RKO (cell line): ENCODE measurements at places on chromosomes 11 and 22.

- DNase-seq = no peak
Measured at GRCh38 chr22:21766691-21767462, 31.3 kb upstream of the YPEL1 start.

GRCh38 chr11:35126000-35126878 lies 12.7 kb upstream of the CD44 start:
- no peak for DNase-seq

DNA sequence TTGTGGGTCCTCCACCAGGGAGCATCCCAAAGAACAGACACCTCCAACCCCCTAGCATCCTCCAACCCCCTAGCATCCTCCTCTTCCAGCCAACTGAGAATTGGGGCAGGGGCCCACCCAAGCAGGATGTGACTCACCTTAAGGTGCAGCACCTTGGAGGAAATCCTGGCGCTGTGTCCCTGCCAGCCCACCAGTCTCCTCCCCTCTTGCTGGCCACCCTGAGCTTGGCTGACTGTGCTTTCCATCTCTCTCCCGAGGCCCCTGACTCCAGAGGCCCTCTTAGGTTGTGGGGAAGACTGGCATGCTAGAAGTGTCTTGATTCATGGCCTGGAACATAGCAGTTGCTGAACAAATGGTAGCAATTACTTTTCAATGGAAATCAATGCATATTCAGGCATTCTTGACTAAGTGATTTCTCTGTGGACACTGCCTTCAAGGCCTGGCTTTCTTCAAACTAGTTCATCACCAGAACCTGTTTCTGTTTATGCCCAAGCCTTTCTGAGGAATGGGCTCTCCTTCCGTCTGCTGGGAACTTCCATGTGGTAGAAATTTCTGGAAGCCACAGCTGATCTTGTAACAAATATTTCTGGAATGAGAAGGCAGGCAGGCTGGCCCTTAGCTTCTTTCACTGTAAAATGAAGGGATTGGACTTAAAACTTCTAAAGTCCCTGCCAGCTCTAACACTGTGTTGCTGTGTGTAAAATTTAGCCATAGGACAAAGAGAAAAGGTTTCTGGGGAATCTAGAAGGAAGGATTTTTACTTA lies 60.5 kb downstream of the CEP164 start:
- no peak for DNase-seq

DNA sequence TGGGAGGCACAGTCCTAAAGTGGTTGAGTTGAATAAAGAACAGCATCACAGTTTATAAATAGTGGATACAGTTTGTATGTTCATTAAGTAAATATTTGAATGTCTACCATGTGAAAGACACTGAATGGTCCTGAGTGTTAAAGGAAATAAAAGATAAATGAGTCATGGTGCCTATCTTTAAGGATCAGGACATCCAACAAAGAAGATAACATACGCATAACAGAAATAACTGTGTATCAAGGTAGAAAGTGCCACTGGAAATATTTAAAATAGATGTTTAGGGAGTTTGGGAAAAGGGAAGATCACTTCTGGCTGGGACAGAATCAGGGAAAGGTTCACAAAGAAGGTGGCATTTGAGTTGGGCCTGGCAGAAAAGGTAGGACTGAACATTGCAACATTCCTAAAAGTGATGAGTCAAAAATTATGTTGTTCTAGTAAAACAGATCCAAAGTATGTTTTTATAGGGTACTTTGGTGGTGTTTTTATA lies 41.5 kb downstream of the CSTPP1 start:
- no peak for DNase-seq

- no peak for DNase-seq
Measured at GRCh38 chr11:79047321-79047720, 393.5 kb downstream of the TENM4 start.

DNA sequence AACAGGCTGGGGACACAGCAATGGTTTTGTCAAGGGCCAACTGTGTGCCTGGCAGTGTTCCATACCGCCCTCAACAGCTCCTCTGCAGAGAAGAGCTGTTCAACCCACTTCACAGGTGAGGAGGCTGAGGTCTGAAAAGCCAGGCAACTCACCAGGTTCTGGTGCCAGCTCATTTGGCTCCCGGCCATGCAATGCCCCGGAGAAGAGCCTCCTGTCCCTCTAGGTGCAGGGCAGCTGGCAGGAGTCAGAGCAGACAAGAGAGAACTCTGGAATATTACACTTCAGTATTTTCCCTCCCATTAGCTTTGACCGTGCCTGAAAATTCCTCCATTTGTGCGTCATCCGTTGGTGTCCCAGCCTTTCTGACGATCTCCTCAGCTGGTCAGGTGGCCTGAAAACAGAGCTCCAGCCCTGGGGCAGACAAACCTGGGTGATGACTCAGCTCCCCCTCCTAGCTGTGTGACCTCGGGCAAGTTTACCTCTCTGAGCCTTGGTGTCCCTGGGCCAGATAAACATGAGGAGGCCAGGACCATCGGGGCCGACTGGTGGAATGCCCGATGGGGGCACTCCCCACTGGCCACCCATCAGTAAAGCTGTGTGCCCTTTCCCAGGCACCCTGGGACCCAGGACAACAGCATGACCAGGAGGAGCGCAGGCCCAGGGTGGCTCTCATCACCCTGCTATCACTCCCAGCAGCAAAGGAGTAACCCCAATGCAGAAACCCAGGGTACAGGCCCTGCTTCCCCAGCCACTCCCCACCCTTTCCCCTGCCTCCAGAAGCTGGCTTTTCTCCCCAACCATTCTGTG lies 9.6 kb upstream of the C1QTNF6 start:
- DNase-seq = no peak

DNA sequence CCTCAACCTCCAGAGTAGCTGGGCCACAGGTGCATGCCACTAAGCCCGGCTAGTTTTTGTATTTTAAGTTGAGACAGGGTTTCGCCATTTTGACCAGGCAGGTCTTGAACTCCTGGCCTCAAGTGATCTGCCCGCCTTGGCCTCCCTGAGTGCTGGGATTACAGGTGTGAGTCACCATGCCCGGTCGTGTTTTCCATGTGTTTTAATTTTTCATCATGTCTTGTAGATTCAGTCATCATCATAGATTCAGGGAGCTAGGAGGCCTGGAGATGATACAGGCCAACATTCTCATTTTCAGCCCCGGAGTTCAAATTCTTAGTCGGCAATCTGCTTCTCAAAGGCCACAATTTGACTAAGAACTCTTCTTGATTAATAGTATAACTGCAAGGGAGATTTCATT lies 73.5 kb upstream of the GRAMD1B start:
- DNase-seq = no peak

DNA sequence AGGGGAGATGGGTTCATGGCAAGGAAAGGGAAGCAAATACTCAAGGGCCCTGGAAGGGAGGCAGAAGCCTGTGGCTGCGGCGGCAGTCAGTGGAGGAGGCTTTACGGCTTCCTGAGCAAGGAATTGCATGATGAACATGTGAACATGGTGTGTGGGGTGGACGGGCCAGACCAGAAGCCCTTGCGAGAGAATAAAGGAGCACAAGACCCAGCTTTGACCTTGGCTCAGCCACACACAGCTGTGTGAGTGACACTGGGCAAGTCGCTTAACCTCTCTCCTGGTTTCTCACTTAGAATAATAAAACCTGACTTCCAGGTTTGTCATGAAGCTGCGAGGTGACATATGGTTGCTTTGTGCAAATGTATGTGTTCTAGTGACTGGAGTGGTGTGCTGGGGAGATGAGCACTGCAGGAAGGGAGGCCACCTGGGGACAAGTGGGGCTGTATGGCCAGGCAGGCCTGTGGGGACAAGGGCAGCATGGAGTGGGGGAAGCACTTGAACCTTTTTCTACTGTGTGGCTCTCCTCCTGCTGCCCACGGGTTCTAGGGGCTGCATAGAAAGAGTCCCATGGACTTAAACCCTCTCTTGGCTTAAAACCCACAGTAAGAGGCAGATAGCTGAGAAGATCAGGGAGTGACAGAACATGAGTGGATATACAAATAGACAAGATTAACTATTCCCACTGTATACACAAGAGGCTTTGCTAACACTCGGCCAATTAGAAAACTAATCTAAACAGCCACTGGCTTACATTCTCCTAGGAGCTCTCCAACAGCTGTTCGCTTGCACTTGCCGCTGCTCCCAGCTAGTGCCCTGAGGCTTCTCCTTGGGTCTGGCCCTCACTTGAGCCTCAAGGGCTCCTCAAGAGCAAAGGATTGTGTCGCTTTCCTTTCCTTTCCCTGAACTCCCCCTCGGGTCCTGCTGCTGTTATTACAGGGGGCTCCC lies 67.3 kb upstream of the CDON start:
- DNase-seq = no peak

- no peak for DNase-seq
Measured at GRCh38 chr22:37196539-37197450, 8.7 kb upstream of the C1QTNF6 start.

- DNase-seq = peak; percentile 57
Measured at GRCh38 chr11:57513911-57514537, 1.5 kb downstream of the SLC43A1 start.

- DNase-seq = no peak
Measured at GRCh38 chr11:109756951-109757350, 335.0 kb downstream of the C11orf87 start.

DNA sequence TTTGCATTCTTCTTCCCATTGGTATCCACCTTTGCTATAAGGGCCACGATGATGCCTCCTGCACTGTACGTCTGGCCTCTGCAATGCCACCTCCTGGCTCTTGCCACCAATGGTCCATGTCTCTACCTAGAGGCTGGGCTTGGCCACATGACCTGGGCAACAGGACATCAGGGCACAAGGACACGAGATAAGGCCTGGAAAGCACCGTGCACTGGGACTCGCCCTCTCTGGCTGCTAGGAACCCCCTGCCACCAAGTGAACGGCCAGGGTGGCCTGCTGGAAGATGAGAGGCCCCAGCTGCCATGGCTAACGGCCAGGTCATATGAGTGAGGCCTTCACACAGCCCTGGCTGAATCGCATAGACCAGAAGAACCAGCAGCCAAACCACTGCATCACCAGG lies 87.4 kb downstream of the TRMU start:
- no peak for DNase-seq

DNA sequence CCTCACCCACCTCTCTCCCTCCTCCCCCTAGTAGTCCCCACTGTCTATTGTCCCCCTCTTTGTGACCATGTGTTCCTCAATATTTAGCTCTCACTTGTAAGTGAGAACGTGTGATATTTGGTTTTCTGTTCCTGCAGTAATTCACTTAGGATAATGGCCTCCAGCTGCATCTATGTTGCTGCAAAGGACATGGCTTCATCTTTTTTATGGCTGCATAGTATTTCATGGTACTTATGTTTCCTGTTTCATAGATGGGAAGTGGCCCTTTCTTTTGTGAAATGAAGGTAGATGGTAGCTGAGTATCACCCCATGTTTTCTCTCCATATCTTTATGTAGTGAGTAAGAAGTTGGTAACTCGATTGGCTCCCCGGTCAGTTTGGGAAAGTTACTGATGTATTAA lies 66.6 kb upstream of the CREB3L1 start:
- DNase-seq = no peak

- DNase-seq = no peak
Measured at GRCh38 chr11:59076876-59077571, 9.1 kb upstream of the GLYATL1B start.

DNA sequence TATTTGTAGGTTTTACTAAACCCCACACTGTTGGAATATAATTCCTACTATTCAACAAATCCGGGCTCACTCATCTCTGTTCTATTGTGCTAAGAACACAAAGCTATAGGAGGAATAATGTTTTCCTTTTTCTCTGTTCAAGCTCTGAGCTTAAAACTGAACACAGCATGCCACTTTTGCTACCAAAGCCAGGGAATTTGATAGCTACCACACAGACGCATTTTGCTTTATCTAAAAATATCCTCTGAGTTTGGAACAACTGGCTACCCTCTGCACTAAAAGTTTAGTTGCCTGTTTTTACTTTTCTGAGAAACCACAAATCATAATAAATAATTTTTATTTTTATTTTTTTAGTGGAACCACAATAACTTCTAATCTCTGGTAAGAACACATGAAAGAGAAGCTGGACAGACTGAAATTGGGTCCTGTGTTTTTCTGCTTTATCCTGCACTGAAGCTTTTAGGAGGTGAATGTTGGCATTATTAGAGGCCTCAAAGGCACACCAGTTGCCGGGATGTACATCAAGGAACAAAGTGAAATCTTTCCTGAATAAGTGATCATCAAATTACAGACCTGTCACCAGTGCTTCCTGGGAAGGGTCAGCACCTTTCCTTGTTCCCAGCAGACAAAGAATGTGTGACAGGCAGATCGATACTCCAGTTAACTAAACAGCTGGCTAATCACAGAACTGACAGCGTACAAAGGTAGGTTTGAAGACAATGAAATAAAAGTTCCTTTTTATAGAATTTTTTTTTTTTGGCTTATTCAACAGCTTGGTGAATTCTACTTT lies 523.2 kb upstream of the TENM4 start:
- no peak for DNase-seq

DNA sequence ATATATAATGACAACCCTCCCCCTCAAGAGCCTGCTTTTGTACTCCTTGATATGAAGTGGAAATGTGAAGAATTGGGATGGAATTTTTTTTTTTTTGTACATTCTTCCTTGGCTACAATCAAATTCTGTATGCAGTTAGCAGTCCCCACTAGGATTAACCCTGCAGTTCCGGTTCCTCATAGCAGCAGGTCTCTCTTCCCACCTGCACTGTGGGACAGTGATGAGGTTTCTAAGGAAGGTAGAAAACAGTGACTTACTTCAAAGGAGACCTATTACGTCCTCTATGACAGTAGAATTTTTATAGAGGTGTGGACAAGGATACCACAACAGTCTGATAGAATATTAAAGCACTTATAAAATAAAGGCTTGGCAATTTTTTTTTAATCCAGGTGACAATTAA lies 46.3 kb upstream of the ALKBH3 start:
- no peak for DNase-seq

DNA sequence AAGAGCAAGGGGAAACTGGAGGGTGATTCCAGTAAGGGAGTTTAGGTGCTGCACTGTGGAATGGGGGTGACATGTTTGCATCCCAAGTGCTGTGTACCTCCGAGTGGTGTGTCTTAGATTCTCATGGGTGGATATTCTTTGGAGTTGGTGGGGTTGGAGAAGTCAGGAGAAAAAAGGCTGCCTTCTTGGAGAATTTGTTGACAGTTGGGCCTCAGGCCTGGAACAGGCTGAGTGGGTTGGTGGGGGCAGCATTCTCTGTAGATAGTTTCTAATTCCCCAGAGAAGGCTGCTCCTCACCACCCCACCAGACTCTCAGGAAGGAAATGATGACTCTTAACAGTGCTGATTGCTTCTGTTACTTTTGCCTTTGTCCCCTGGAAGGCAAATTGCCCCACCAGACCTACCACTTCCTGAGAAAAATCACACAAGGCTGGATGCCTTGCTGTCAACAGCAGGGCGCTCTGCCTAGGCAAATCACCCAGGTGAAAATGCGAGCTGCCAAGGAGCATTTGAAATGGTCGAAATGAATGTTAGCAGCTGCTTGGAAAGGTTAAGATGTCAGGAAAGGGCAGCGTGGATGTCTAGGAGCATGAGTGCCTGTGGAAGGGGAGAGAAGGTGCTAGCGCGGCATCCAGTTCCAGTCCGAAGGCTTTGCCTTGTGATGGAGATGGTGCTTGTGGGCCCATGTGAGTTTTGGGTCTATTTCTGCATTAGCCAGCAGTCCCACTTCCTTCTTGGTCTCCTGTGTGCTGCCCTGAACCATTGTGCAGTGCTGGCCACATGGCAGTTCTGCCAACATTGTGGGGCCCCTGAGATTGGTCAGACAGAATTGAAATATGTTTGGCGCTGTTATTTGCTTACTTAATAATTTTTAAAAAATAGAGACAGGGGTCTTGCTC lies 29.7 kb upstream of the SORL1-AS1 start:
- DNase-seq = no peak

- no peak for DNase-seq
Measured at GRCh38 chr11:12454782-12455181, 77.4 kb downstream of the PARVA start.
